ENCODE measurements at places on chromosomes 3 and 15.

- DNase-seq = no peak
These were observed 235.1 kb upstream of the GAP43 start for GRCh38 chr3:115388166-115388565.

GRCh38 chr3:11019116-11019819 is 26.7 kb downstream of the SLC6A1 start:
- DNase-seq = no peak

GRCh38 chr3:177150970-177151627 is 46.2 kb downstream of the TBL1XR1 start:
- DNase-seq = peak; percentile 57

DNA sequence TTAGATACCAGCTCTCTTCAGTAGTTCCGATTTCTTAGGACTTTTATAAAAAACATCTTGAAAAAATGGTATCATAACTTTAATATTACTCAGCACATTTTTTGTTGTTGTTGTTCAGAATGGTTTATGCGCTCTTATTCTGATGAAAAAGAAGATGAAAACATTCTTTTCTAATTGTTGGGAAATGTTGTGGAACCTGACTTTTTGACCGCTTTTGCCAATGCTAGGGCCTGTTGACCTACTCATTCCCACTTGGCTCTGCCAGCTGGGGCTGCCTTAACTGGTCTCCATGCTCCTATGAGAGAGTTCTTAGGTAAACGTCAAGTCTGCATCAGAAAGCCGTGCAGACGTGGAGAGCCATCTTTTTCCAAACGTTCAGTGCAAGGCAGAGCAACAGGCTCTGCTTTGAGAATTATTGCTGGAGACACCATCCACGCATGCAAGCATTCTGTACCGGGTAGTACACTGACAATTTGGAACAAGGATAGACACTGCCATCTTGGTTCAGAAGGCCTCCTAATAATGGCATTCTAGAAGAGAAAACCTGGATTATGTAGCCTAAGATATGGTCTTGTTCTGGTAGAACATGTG is 176.8 kb downstream of the GHSR start:
- DNase-seq = no peak

DNA sequence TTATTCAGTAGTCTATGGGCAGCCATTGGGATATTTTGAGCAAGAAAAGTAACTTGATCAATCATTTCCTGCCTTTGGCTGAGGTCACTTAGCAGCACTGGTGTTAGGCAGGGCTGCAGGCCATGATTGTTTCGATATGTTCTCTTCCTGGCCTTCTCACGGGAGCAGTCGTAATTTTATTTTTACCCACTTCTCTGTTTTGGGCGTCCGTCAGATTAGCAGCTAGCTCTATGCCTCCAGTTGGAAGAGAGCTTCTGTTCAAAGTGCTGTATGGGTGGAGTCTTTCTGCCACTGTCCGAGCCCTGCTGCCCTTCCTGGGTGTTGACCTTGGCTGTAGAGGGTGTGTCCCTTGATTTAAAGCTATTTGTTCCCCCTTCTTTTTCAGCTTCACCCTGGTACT is 123.4 kb upstream of the ROPN1 start:
- no peak for DNase-seq

DNA sequence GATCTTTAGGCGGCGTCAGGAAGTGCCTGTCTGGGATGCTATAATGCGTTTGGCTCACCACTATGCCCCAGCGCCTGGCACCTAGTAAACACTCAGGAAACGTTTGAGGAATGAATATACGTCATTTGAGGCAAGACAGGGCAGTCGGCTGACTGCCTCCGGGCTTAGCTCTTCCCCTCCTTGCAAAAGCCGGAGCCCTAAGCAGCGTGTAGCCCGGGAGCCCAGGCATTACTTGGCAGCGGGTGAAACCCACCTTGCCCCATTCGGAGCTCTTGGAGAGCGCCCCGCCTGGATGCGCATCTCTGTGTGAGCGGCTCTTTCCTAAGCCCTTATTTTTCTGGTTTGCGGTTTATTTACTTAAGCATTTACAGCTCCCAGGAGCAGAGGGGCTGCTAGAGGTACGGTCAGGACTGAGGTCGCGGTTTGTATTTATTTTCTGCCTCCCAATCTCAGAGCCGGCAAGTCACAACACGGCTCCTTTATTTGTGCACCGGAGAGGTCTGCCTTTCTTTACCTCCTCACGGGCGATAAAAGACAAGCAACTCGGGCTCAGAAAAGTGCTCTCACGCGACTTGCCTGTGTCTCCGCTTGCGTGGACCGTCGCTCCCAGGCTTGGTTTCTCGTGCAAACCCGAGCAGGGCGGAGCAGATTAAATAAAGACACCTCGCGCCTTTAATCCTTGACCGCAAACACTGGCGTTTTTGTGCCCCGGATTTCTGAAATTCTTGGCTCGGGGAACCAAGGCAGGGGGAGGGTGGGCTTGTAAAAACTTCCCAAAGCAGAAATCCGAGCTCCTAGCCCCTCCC is 737 bp upstream of the ITPR1 start:
- DNase-seq = peak; percentile 24

DNA sequence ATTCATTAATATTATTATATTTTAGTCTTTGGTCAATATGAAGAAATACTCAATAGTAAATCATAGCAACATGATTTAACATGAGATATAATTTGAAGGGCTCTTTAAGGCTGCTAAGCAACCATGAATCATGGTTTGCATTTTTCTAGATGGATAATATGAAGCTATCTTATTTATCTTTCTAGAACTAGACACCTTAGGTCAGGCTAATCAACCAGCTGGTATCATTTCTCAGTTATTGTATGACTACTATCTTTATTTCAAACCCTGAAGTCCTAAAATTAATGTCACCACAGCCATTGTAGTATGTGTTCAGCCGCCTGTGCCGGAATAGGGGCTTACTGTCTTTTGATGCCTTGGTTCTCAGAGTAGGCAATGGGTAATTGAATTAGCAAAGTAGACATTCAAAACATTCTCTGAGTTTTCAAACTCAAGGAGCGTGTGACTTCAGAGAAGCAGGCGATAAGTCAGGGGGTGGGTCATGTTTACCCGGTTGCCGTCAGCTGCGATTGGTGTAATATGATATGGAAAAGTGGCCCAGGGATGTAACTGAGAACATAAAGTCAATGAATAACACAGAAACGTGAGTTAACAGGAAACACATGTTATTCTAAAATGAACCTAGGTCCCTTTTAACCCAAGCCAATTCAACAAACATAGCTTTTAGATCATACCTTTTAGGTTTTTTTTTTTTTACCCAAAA is 93.4 kb upstream of the CTDSPL start:
- peak; percentile 29 for DNase-seq

DNA sequence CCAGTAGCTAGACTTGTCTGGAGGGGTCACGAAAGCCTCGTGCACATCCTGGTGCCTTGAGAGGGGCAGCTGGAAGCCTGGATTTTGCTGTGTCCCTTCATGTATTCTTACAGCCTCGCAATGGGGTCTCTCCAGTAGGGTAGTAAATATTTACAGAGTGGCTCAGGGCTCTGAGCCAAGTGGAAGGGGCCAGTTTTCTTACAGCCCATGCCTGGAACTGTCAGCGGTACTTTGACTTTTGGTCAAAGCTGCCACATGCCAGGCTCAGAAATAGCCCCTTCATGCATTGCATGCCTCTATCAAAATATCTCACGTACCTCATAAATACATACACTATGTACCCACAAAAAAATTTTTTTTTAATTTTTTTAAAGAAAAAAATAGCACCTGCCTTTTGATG is 119.2 kb downstream of the OSBPL10 start:
- no peak for DNase-seq

- no peak for DNase-seq
These were observed 330.7 kb upstream of the SLCO3A1 start for GRCh38 chr15:91522605-91523332.

GRCh38 chr3:189512821-189513220 is 118.4 kb upstream of the TP63 start:
- DNase-seq = no peak

GRCh38 chr3:38560996-38561717 is 65.0 kb downstream of the EXOG start:
- DNase-seq = no peak

DNA sequence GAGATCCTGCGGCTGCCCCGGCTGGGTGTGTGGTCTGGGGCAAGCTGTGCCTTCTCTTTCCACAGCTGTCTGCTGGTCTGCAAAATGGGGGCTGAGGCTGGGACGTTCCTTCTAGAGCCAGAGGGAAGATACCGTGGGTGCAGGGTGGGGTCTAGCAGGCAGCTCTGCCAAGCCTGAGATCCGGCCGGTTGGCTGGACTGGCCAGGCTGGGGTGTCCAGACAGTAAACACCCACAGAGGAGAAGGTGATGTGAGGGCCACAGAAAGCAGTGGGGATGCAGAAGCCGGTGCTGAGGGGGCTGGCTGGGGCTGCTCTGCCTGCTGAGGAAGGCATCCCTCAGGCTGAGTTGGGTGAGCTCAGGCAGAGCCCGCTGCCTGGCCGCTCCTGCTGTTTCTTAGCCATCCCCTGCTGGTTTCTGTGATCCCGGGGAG is 46.1 kb downstream of the FBLN2 start:
- DNase-seq = no peak
